ENCODE measurements at places on chromosomes 1 and 21.

DNA sequence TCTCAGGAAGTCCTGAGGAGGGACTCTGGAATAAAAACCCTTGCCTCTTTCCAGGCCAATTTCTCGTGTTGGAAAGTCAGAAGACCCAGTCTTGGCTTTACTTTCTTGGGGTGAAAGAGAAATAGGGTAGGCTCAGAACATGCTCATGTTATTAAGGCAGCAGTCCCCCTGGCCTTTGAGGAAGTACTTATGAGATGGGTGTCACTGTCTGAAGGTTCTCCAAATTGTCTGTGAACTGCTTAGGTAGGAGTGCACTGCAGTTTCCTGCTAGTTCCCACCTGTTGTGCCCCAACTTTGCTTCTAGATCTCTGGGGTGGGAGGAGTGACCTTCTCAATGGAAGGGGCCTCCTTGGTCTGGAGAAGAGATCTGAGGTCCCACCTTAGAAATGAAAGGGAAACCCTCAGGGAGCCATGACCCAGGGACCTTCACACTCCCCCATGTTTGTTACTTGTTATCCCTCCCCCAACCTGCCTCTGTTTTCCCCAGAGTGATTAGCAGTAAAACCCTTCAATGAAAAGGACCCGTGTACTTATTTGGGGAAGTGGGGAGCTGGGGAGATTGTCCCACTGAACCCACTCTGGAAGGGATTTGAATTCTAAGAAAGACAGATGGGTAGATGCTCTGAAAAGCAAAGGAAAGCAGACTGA lies 5.7 kb downstream of the ZNF691 start:
- DNase-seq: no peak

GRCh38 chr1:15756143-15757015 lies 2.2 kb upstream of the FBLIM1 start:
- no peak for DNase-seq

GRCh38 chr1:241167121-241167630 lies 189.8 kb downstream of the RGS7 start:
- no peak for DNase-seq

DNA sequence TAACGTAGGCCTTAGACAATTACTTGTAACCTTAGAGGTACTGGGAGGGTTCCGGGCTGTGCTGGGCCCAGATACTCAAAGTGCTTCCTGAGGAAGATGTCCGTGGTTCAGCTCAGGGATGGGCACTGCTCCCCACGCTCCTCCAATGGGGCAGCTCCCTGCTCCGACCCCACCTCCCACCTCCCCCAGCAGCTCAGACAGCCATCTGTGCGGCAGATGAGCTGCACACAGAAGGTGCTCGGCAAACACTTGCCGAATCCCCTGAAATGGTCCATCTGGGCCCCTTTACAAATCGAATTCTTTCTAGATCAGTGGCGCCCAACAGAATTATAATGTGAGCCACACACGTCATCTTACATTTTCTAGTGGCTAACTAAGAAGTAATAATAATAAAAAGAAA lies 242.4 kb upstream of the RAB4A start:
- DNase-seq: no peak

GRCh38 chr1:232558954-232559353 lies 71.0 kb downstream of the SIPA1L2 start:
- no peak for DNase-seq

- no peak for DNase-seq
Measured at GRCh38 chr1:24501371-24502064, 1.1 kb upstream of the RCAN3 start.

DNA sequence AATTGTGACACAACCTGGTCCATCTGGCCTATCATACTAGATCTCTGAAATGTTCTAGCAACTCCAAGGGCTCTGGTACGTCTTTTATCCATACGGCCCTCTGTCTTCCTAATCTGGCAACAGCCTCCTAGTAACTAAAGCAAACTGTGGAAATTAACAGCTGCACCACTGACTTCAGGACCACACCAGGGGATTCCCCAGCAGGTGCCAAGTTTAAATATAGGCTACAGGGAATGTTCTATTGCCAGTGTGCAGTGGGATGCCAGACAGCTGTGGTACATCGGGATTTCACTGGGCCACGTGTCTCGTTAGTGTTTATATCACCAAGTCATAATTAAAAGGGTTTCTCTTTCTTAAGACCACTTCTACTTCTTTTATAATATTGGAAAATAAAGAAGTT lies 94.3 kb downstream of the RGS2 start:
- no peak for DNase-seq

DNA sequence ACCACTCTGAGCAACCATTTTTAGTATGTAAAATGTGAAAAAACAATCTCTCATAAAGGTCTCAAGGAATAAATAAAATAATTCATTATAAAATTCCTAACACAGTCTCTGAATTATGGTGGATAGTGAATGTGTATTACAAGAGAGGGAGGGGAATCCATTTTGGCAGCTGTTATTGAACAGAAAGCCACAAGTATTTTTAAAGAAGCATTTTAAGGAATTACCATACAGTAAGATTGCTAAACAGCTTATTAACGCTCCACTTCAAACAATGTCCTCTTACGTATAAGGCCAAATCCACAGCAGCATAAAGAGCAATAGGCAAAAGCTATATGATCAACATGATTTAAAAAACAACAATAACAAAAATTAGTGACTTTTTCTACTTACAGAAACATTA lies 18.4 kb downstream of the PIGK start:
- no peak for DNase-seq

- no peak for DNase-seq
Measured at GRCh38 chr1:21734526-21734925, 48.4 kb downstream of the USP48 start.

DNA sequence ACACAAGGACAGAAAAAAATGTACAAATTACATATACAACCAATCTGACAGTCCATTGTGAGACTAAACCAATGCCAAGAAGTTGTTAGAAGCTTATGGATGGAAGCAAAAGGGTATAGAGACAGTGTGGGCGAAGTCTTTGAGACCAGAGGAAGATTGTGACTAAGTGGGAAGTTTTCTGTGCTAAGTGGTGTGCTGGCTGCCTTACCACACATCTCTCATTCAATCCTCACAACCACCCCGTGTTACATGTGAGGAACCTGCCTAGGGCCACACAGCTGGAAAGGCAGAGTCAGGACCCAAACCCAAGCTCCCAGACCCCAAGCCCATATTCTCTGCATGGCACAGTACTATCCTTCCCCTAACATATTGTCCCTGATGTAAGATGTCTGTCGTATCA lies 53.5 kb upstream of the DUSP10 start:
- DNase-seq: no peak

- no peak for DNase-seq
Measured at GRCh38 chr1:197468543-197469175, 200.6 kb downstream of the CRB1 start.

GRCh38 chr1:236523704-236524141 lies at the start of gene LGALS8:
Gene LGALS8, plus strand, starts transcription at chr1:236523982. Its CDS starts 2,089 bp downstream, at chr1:236526071.
- DNase-seq: peak; percentile 53

DNA sequence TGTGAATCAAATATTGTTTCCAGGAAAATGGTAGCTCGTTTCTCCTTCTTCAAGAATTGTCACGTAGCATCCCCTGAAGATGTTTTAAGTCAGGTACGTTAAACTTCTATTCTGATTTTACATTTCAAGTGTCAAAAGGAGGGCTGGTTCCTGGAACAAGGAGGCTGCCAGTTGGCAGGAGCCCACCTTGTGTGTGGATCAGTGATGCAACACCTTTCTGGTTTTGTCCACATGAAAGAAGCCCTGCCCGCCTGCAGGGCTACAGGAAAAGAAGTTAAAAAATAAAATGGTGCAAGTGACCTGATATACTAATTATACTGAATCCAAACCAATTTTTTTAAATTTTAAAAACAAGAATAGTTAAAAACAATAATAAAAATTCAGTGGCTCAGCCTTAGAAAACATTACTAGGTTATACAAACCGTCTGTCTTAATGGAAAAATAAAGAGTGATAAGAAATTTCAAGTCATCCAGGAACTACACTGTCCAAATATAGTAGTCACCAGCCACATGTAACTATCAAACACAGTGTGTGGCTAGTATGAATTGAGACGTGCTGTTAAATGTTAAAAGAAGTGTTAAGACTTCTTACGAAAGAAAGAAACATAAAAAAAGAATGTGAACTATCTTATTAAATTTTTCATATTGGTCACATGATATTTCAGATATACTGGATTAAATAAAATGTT lies 123.1 kb downstream of the APP start:
- DNase-seq: no peak

GRCh38 chr1:165876121-165876520 lies 48.7 kb downstream of the UCK2 start:
- no peak for DNase-seq

DNA sequence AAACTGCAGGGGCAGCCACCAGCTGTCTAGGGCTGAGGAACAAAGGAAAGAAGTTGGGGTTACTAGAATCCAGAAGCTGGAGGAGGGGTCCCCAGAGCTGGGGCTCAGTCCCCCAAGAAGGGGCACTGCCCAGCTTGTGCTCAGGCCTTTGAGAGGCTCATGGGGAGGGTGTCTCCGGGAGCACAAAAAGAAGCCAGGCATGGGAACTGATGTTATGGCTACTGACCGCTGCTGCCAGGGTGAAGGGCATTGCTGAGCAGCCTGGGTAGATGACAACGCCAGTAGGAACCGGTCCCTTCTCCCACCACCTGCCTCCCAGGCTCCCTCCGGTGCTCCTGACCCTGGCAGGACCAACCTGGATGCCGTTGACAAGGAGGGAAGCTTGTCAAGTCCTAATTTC lies 762.5 kb upstream of the TPTE start:
- no peak for DNase-seq

- DNase-seq: no peak
Measured at GRCh38 chr1:90561911-90562310, 155.2 kb downstream of the BARHL2 start.

DNA sequence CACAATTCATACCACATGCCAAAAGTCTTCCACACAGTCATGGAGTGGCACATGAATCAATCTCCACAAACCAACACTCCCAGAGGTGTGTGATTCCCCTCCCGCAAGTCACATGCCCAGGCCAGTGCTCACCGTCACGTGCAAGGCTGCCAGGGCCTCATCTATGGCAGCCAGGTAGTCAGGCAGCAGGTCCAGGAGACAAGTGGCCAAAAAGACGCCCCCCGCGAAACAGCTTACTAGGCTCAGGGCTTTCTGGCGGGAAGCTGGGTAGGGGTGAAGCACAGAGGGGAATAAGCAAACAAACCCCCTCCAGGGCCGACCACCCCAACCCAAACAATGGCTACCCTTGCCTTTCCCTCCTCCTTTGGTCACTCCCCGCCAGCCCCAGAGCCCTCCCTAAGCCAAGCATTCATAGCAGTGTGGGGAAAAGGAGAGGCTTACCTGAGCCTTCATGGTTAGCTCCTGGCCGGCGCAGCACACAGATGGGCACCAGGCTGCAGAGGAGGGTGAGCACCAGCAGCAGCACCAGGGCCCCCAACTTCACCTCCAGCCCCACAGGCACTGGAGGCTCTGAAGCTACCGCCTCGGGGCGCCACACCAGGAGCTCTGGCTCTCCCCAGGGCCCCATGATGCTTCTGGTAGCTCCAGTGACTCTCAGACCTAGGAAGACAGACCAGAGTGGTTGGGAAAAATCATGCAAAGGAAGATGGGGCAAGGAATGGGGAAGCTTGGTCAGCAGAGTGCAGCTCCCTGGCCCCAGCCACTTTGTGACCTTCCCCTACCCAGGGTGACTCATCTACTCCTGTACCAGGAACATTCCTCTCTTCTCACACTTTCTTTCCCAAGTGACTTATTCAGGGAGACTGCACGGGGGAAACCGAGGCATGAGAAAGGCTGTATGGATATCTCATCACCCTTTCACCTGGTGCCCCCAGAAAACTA lies 978 bp downstream of the SLC39A1 start:
- DNase-seq: no peak

GRCh38 chr1:14726606-14727005 lies 128.1 kb downstream of the KAZN start:
- no peak for DNase-seq

GRCh38 chr1:92346866-92347640 lies 48.2 kb downstream of the RPAP2 start:
- DNase-seq: no peak

GRCh38 chr1:101190441-101190840 lies 46.4 kb upstream of the S1PR1 start:
- no peak for DNase-seq

DNA sequence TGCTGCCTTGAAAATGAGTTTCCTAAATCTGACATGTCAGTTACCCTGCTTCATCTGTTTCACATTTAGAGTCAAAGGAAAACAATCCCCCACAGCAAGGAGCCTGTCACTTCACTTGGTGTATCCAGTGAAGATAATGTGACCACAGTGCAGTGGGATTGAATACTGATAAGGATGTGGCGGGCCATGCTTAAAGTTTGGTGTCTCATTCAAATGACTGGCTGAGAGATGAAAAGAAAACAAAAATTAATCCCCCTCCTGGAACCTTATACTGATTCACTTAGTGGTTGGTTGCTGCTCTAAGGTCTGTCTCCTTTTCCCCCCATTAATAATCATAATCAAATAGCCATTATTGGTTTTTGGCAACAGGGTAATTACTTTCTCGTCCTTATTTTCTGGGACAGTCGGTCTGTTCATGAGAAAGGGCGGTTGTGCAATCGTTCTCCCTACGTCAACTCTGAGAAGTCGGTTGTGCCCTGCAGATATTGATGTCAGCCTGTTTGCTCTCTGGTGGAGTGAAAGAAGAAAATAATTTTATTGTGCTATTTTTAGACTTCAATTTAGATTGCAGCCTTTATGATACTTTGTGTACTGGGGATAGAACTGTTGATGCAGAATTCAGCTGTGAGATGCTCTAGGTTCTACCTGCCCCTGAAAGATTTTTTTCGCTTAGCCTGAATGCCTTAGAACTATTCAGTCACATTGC lies 360.2 kb downstream of the DISC1 start:
- DNase-seq: no peak

- no peak for DNase-seq
Measured at GRCh38 chr1:230849451-230850224, 18.7 kb downstream of the C1orf198 start.

DNA sequence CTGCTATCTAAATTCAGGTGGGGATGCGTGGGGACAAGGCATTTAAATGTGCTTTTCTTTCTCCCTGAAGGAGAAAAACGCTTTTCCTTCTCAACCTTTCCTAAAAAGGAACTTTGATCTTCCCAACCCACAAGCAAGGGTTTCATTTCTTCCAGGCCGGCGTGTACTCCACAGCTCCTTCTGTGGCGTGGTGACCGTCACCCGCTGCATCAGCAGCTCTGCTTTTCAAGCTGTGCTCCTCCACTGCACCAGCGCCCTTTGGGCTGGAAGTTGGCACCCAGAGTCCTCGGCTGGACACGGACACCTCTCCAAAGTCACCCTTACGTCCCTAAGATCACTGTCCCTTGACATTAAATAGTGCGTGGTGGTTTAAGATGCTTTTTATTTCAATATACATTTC lies 54.3 kb downstream of the PEX14 start:
- DNase-seq: no peak

GRCh38 chr1:59285691-59286090 lies 11.2 kb upstream of the FGGY start:
- no peak for DNase-seq

- no peak for DNase-seq
Measured at GRCh38 chr1:189117072-189117770, 1360.4 kb downstream of the BRINP3 start.

DNA sequence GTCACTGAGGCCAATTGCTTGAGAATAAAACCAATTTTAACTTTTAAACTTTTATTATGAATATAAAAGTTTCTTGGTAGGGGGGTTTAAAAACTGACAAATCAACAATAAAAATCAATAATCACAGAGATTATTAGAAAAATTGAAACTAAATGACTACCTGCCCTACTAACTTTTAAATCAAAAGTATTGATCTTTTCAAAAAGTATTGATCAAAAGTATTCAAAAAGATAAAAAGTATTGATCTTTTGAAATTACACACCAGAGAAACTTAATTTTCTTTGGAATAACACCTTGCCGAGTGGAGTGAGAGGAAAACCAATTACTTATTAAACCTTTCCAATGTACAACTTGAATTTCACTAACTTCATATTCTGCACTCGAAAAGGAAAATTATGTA lies 2.2 kb downstream of the SLC30A1 start:
- DNase-seq: no peak

All from SW 1271 (cell line).